Suppressor macrophage treated with lipopolysaccharide for 4 hours (primary cell): ENCODE measurements at places on chromosomes 2 and 18.

DNA sequence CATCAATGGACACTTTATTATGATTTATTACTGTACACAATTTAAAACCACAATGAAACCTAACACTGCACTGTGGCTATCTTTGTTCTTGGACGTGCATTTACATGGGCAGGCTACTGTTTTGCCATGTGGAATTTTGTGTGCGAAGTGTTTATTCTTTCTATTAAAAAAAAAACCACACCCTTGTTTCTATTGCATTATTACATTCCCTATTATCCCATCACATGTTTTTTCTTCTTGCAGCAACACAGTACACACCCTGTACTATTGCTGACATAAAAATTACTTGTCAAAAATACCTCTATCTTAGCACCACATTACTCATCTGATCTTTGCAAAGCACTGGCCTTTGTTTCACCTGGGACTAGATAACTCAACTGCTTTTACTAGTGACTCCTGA, 1.5 kb downstream of the RNF152 start:
- no peak for DNase-seq

DNA sequence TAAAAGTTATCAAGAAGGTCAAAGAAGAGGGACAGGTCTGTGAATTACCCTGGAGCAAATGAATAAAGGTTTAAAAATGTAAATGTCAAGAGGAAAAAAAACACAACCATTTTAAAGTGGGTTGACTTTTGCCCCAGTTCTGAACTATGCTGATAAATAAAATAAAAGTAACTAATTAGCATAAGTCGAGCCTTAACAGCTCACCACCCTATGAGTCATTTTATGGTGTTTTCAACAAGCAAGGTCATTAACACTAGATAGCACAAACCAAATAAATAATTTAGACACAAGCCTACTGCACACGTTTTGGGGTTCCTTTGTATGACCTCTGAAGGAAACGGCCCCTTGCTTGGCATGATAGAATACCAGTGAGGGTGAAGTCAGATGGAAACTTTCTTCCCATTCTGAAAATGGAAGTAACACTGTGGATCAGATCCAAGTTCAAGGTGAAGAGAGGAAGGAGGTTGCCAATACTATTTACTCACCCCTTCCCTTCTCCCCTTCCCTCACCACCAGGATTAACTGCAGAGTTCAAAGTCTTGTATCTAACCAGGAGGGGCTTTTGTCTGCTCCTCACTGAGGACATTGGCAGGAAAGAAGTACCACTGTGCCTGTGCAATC, 380.0 kb upstream of the ACVR2A start:
- no peak for DNase-seq

GRCh38 chr2:109317471-109318095, 188.6 kb downstream of the SH3RF3 start:
- DNase-seq = no peak

DNA sequence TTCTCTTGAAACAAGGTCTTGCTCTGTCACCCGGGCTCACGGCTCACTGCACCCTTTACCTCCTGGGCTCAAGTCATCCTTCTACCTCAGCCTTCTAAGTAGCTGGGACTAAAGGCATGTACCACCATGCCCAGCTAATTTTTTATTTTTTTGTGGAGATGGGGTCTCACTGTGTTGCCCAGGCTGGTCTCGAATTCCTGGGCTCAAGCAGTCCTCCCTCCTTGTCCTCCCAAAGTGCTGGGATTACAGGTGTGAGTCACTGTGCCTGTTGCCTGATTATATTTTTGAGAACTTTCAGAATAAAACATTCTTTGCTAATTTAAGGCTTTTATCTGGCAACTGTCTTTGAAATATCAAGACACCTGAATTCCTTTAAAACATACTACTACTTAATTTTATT, 47.9 kb downstream of the BIRC6 start:
- DNase-seq = no peak

- no peak for DNase-seq
Measured at GRCh38 chr2:191108331-191108730, 42.5 kb downstream of the STAT4 start.

- no peak for DNase-seq
Measured at GRCh38 chr2:150271952-150272802, 215.3 kb downstream of the RND3 start.

GRCh38 chr2:216731465-216731864, 36.1 kb upstream of the IGFBP5 start:
- no peak for DNase-seq

GRCh38 chr2:939936-940601, 10.6 kb upstream of the SNTG2 start:
- no peak for DNase-seq

DNA sequence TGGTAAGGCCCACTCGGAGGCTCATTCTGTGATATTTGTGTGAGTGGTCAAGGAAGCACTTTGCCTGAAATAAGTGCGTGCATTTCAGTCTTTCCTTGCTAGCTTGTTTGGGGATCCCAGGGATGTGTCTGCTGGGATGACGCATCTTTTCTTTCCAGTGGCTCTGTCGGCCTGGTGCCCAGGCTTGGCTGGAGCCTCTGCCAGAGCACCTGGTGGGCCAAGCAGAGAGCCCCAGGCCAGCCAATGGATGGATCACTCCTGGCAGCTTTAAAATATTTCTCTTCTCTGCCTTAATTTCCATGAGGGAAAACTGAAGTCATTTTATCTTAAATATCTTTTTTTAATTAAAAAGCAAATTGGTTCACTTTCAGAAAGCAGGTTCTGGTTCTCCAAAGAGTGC, 501.8 kb upstream of the HS6ST1 start:
- DNase-seq = no peak

GRCh38 chr2:118859157-118859770, 11.8 kb upstream of the EN1 start:
- DNase-seq = no peak

DNA sequence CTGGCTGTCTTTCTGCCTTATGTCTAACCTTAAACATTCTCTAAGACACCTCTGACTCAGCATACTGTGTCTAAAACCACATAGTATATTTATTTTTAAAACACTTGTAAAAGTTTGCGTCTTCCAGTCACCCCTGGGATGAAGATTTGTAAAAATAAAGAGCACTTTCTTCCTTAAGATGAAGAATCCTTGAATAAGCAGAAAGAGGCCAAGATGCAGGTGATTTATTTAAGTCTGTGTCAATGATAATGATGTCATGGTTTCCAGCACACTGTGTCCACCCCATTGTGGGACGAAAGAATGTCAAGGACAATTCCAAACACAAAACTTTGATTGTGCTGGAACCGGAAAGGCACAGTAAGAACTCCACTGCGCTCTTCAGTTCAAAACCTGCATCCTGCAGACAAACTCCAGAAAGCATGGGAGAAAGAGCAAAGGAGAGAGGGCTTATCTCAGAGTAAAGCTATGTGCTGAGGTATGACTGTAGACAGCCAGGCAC, 92.9 kb downstream of the ZEB2 start:
- DNase-seq = no peak

- DNase-seq = peak; percentile 41
Measured at GRCh38 chr18:3689986-3690763, 240.2 kb downstream of the TGIF1 start.

DNA sequence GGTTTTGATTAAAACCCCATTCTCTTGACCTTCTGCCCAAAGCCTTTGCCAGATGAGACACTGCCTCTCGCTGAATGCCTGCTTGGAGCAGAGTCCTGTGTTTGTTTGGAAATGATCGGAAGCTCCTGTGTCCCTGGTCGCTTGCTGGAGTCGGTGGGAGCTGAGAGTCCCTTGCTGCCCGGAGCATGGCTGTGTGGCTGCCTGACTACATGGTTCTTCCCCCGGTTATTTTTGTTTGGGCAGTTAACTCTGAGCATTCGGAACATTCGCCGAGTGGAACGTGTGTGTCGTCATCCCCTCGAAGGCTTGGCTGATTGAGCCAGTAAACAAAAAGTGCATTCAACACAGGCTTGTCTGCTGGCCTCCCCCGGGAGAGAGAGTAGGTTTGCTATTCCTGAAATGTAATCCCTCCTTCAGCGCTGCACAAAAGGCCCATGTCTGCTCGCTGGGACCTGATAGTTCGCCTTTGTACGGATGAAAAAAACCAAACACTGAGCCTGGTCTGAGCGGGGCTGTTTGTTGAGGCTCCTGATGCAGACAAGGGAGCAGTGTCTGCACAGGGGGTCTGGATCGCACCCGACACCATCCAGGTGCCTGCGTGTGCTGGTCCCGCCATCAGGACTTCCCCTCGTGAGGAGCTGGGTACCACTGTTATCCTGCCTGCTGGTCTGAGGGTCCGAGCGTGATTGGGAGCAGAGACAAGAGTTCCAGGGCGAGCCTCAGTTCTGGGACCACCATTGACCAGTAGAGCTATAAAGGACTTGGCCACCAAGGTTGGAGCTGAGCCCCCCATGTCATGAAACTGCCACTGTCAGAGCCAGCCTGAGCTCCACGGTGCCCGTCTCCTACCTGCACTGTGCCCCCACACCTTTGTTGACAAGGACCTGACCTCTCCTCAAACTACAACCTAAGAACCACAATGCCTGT, 83.8 kb downstream of the AGAP1 start:
- DNase-seq = no peak

DNA sequence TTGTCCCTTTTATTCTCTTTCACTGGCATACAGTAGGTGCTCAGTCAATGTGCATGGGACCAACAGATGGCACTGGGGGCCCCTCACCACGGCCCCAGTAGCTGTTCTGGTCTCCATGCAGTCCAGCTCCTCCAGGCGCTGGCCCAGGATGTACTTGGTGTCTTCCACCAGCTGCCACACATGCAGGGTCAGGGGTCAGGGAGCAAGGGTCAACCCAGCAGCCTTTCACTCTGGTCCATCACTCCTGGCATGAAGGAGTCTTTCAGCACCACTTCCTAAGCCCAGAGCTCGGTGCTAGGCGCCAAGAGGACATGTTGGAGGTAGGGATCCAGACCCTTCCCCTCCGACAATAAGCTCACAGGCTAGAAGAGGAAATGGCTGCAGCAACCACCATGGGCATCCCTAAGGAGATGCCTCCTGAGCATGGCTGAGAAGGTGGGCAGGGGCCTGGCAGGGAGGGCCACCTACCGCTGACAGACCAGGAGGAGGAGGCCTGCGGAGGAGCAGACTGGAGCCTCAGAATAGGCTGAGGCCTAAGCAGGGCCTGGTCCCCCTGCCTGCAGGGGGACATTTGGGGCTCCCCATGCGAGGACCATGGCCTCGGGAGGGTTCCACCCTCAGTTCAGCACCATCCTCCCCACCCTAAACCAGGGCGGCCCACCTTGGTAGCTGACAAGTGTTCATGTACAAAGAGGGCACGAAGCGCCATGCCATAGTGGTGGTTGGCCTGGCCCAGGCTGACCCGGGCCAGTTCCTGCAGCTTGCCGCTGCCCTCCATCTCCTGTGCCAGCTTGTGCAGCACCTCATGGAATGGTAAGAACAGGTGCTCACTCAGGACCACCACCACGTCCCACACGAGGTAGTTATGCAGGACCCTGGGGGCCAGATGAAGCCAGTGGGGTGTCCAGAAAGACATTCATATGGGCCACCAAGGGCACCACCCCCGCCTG, 10.2 kb downstream of the ALPG start:
- DNase-seq = no peak

GRCh38 chr2:239042551-239043320, 194.9 kb downstream of the TWIST2 start:
- no peak for DNase-seq

GRCh38 chr18:63506336-63506646, 29.5 kb downstream of the SERPINB5 start:
- no peak for DNase-seq

DNA sequence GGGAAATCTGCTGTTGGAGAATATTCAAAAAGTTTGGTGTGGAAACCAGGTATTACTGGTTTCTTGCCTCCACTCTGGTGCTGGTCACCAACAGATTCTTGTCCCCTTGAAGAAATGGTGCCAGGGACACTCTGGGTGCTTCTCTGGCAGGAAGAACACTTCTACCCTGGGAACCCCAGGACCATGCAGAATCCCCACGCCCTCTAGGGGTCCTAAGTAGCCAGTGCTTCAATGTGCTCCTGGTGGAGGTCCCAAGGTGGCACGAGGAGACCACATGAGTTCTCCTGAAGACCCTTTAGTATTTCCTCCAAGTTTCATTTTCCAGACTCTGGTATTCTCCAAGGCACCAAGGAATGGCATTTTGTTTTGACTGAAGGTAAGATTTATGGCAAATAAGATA, 380.6 kb downstream of the TSN start:
- no peak for DNase-seq

GRCh38 chr2:25845843-25846505, 32.3 kb downstream of the ASXL2 start:
- no peak for DNase-seq
